ENCODE measurements at places on chromosomes 3 and 15. TPM values are rescaled to one million over a fixed set of nuclear protein-coding genes. Genes with fewer than 3 reads are reported as not detected.

The FAM174B gene
- polyA plus RNA-seq = 6.1 TPM

The GATM gene
- polyA plus RNA-seq = 8.6 TPM

The INSYN1 gene
- 134 TPM for polyA plus RNA-seq

The LRRC3B gene
- 0.04 TPM for polyA plus RNA-seq

DNA sequence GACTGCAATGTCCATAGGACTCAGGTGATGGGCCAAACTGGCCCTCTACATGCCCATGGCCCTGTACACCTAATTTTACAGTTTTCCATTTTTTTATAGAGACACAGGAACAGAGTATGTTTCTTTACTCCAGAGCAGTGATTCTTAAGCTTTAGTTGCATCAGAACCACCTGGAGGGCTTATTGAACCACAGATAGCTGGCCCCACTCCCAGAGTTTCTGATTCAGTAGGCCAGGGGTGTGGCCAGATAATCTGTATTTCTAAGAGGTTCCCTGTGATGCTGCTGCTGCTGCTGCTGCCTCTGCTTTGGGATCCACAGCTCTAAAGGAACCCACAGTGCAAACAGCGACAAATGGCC is 5.1 kb downstream of the RBP1 start:
- no peak for DNase-seq

DNA sequence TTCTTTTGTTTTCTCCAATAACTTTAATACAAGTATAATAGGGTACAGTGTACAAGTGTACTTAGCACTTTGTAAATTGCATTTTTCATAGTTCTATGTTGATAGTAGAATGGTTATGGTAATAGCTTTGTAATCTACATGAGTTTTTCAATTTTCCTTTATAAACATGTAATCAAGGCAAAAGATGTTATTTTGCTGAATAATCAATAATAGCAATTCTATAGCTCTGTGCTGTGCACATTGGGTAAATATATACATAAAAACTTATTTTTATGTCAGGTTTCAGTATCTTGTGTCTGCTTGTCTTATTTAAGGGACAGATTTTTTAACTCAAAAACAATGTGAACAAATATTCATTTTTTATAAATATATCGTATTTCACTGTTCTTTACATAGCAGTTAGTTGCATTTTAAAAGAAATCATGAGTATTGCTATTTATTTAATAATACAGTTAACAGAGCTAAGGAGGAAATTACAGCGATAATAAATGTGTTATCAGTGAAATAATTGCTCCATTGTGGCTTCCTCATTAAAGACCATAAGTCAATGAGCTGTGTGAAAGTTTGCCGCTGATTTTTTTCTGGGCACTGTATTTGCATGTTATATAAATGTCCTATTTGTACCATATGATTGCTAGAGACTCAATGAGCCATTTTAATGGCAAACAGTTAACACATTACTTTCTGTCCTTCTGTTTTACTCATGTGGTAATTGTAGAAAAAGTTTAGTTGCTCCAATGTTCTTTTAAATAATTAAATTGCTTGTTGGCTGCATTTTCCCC is 214.6 kb upstream of the STAC start:
- no peak for DNase-seq

GRCh38 chr15:89670971-89671560 is 8.1 kb downstream of the PLIN1 start:
- no peak for DNase-seq

GRCh38 chr15:101255051-101255395 is 3.2 kb upstream of the CHSY1 start:
- no peak for DNase-seq

DNA sequence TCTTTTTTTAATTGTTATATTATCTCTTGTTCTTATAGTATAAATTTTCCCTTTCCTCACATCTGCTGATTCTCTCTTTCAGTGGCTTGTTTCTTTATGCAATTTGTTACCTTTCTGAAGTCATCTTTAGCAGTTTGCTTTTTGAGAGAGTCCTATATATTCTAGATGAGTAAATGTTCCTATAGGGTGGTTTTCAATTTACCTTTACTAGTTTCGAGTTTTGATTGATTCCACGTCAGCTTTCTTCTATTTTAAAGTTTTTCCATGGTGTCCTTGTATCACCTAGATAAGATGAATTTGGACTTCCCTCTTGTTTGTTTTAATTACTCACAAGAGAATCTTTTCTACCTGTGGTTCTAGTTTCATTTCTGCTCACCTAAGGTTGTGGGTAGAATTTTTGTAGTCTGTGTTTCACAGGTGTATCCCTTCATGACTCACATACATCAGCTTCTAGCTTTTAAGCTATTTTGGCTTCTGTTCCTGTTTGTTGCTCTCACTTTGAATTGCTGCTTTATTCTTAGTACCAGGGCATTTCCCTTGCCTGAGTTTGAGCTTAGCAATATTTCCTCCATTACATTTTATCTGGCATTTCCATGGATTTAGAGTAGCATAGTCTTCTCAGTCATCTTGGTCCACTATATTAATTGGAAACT is 6.4 kb downstream of the TEX9 start:
- DNase-seq = no peak

DNA sequence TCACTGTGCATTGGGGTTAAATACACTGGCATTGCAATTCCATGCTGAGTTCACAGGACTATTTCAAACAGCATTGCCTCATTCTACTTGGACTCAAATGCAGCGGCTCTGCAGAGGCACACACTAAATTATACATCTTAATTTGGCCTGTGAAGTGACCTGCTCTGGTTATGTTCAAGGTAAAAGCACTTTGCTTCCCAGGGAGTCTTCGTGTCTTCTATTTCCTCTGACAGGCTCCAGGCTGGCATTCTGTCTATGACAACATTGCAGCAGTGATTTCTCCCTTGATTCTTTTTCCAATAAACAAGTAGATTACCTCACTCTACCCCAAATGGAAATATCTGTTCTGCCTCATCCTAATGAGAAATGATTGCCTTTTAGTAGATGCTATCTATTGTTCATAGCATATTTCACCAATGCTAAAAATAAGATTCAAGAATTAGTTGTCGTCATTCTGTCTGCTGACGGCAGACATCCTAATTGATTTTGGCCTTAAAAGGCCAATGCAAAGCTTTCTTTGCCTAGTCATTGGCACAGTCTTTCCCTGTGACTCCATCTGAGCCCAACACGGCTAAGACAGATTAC is 33.8 kb downstream of the FMN1 start:
- no peak for DNase-seq

- DNase-seq = peak; percentile 74
Measured at GRCh38 chr15:31263751-31264558, 62.7 kb upstream of the KLF13 start.

DNA sequence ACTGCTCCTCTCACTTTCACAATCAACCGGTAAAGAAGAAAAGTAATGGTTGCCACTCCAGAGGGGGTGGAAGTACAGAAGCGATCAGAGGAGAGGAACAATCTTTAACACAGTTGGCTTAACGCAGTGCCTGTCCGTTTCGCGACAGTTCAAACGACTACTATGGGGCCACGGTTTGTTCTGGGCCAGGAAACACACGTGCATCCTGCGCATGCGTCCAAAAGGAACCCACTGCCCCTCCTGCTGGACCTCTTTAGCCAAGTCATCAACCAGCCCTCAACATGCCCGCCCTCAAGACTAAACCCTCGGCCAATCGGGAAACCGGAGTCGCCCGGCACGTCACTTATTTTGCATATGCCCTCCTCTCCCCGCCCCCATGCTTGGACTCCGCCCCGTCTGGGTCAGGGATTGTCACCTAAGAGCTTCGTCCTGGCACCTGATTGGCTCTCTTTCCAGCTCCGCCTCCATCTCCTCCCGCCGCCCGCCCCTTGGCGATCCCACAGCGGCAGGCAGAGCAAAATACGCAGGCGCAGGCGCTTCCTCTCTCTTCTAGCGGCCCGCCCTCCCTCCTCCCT is 345 bp upstream of the CDV3 start:
- DNase-seq = peak; percentile 100

All from heart right ventricle (tissue), 16 donors.